ENCODE measurements at places on chromosomes 4 and X.

- no peak for DNase-seq
Observed at GRCh38 chr4:184364100-184364921, 110.0 kb downstream of the IRF2 start.

DNA sequence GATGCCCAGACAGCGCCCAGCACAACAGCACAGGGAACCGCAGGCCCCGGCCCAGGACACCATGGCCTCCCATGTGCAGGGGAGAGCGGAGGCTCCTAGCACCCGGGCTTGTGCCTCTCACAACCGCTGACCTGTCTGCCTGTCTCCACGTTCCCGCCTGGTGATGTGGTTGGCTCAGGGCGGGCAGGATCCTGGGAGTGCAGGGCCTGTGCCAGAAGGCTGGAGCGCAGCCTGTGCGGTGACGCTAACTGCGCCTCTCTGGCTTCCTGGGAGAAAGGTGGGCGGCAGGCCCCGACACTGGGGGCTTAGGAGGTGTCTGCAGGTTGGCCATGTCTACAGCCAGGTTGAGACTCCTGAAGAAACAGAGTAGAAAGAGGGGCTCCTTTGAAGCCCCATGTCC is 48.7 kb downstream of the CPZ start:
- no peak for DNase-seq

DNA sequence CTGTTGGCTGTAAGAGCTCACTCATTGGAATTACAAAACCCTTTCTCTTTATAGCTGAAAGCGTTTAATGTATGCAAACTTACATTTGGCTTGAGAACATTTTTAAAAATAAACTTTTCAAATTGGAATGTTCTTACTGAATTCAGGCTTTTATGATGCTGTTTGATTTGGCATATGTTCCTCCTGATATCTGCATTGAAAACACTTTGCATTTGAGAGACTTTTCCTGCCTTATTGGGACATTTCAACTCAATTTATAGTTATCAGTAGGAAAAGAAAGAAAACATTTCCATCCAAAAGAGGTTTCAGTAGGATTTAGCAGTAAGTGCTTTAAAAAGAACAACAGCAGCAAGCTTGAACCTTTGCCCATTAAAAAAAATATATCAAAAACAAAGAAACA is 520.0 kb downstream of the IL1RAPL1 start:
- no peak for DNase-seq

DNA sequence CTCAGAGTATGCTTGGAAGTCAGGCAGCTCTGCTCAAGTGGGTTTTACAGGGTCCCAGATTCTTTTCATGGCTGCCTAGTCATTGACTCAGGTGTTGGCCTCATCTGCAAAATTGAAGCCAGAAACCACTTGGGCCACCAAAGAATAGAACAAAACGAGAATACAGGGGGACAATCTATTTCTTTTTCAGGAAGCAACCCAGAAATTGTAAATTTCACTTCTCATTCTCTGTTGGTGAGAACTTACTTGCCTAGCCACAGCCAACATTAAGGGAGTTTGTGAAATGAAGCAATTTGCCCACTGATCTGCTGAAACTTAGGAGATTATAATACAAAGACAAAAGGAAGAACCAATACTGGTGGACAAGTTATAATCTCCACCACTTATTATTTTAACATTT is 8.6 kb upstream of the TKTL2 start:
- no peak for DNase-seq

- DNase-seq = no peak
Observed at GRCh38 chr4:128359422-128359821, 71.8 kb upstream of the PGRMC2 start.

DNA sequence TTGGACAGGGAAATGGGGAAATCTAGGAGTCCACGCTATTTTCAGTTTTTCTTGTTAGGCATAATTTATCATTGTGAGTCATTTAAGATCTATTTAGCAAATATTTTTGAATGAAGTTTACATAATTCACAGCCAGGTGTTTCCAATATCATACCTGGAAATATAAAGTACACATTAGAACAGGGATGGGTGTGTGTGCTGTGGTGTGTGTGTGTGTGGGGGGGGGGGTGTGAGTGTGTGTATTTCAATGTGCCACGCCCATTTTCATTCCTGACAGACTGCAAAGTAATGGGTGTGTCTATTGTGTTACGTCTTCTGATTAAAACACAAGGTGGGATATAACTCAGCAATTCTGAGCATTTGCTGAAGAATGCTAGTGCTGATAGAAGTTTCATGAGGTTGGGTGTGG is 33.2 kb downstream of the ARHGAP10 start:
- DNase-seq = no peak

GRCh38 chr4:175873707-175874106 is 61.6 kb upstream of the GPM6A start:
- no peak for DNase-seq

GRCh38 chr4:37976991-37977470 is 16.8 kb downstream of the PTTG2 start:
- DNase-seq = peak; percentile 57

DNA sequence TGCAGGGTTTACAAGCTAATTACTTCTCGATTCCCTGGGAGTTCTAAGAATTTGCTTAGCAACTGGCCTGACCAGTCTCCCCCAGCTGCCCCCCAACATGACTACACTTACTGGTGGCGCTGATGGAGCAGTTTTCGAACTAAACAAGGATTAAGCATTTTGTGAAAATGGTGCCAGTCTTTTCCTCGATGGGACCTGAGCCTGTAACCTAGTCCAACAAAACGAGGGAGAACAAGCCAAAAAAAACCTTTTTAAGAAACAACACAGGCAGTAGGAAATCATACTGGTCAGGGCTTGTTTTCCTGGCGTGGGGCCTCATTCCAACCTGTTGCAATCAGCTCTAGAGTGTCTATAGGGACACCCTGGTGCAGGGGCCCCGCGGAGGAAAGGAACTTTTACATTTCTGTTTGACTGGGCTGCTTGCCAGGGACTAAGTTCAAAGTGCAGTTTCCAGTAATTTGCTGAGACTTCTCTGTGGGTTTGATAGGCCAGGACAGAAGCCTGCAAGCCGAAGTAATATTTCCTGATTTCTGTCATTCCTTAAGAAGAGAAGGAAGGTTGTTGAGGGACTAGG is 158.7 kb downstream of the SPRY1 start:
- DNase-seq = peak; percentile 56

DNA sequence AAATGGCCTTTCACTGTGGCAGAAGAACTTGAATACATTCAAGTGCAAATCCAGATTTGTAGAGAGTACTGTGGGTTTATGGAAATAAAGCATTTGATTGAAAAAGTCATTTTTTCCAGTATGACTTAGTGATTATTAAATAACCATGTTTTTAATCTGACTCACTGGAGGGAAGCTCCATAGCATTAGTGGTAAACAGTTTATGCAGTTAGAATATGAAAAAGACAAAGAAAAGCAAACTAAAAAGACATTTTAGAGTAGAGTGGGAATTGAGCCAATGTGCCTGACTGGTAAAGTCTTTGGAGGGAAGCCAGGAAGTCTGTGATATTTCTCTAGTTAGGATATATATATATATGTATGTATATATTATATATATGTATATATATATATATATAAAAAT is 53.4 kb downstream of the FAT4 start:
- DNase-seq = no peak

- DNase-seq = no peak
Observed at GRCh38 chrX:106649523-106650428, 38.0 kb downstream of the RADX start.

DNA sequence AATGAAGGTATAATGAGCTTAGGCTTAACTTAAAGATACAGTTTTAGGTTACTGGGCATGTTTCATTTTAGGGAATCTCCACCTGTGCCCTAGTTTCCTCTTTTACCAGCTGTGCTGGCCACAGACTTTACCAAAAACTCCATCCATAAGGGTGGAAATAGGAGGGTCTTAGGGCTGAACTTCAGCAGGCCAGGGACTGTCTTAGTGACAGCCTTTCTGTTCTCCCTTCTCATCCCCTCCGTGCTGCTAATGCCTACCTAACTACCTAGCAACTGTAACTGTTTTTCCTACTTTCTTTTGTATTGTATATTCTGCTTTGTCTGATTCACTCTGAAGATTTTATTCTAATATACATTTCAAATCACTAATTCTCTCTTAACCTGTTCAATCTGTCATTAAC is 1375.3 kb downstream of the PCDH18 start:
- no peak for DNase-seq

DNA sequence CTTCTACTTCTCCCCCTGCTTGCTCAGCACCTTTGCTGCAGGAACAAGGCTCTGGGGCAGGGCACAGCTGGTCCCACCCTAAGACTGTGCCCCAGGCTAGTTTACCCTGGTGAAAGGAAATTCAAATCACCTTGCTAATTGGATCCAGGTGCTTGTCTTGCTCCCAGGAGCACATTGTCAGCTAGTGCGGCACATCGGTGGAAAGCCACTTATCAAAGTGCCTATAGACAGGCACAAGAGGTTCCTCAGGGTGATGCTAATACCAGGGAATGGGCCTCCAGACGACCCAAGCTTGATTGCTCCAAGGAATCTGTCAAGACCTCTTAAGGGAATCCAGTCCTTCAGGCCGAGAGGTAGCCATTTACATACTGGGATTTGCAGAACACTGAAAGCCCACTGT is 64.5 kb upstream of the PRPS1 start:
- DNase-seq = no peak

GRCh38 chr4:57117491-57117890 is 7.3 kb upstream of the IGFBP7 start:
- no peak for DNase-seq

- DNase-seq = no peak
Observed at GRCh38 chrX:45849261-45849862, 648.7 kb upstream of the DIPK2B start.

DNA sequence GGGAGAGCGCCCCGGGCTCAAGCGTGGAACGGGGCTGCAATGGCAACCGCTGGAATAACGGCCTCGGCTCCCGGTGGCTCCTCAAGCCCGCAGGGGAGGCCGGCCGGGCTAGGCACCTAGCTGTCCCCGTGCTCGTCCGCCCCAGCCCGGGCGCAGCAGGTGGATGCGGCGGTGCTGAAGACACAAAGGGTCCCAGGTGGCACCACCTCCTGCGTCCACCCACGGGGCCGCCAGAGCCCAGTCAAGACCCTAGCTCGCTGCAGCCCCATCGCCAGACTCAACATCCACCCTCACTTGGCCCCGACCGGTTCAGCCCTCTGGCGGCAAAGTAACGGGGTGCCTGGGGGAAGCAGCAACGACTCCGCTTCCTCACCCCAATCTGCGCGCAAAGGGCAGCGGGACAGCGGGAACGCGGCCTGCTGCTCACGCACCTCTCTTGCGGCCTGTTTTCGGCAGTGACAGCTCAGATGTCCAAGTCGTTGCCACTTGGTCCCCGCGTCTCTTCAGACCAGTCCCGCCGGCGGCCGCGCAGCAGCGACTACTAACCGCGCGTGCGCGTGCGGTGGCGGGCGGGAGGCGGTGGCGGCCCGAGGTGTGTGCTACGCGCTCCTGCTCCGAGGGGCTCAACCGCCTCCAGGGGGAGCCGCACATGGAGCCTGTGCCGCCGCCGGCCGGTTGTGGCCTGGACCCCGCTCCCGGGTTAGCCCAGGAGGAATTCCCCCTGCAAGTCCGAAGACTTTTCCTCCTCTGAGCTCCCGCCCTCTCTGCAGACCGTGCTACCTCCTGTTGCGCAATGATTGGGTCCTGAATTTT is at the start of gene CLGN:
Gene CLGN (minus strand): TSS at position 543 of the 813 bp plus-strand sequence. CDS start 14,570 bp downstream, outside the sequence.
- DNase-seq = peak; percentile 45

DNA sequence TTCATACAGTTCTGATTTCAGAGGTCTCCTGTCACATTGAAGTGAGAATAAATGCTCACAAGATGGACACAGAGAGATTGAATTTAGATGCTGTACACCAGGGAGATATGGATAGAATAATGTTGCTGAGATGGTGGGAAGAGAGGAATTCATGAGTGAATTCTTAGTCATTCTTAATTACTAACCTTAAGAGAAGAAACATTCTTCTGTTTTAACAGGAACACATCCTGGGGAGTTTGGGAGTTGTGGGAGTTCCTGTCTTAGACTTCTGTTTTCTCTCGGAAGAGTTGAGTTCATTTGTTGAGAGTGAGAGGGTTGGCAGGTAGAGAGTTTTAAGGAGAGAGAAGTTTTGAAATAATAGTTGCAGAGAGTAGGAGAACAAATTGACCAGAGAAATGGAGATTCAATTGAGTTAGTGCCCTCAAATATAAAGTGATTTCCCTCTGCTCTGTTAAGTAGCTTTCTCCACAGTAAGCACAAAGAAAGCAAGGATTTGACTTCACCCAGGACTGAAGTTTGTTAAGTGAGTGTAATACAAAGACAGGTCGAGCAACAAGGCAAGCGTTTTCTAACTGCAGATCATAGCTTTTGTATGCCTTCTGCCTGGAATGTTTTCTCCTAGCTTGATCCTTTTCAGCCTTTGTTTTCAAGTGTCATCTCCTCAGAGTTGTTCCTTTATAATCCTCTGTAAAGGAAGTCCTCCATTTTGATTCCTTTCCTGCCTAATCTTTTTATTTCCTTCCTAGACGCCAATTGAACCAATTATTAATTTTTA is 205.9 kb downstream of the RAPGEF2 start:
- no peak for DNase-seq

DNA sequence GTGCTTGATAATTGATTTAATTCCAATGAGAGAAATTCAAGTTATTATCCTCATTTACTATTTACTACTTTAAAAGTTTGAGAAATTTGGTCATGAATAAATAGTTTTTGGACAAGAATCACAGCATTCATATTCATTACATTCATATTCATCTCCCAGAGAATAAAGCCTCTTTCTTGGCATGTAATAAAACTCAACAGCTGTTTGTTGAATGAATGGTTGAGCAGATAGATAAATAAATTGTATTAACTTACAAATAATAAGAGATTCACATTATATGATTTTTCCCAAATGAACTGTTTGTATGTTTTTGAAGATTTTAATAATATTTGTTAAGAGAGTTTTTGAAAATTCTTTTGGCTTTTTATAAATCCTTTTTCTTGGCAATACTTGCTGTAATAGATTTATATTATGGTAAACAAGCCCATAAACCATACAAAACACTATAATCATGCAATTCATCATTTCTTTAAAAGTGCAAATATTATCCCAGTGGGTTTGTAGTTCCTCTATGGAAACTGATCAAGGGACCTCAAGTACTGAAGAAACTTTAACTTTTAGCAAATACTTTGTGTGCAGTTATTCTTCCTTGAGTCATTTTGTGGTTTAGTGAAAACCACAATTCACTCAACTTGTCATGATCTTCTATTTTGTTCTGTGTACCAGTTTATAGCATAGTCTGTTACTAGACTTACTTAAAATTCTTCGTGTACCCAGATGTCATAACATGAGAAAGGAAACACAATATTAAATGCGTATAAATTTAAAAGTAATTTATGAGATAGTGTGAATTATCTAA is 371.8 kb downstream of the ADGRL3 start:
- no peak for DNase-seq

- no peak for DNase-seq
Observed at GRCh38 chrX:20218836-20219505, 47.7 kb downstream of the RPS6KA3 start.

GRCh38 chrX:129655547-129656249 is 942 bp upstream of the APLN start:
- no peak for DNase-seq

Data from hippocampal formation (tissue), 2 donors.